ENCODE measurements at places on chromosomes 4 and X.

DNA sequence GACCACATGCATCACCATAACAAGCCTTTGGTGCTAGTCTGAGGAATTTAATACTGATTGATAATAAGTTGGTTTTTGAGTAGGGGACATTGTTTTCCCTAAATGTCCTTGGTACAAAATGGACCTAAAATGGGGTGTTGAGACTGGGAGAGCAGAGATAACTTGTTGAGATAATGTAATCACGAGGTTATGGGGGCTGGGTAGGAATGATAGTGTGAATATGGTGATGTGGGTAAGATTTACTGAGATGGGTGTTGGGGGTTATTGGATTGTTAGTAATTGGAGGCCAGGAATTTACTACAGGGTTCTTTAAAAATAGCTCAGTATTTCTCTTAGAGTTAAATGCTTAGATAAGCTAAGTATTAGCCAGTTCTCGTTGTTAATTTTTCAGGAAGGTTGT is 3.9 kb downstream of the BMP2K start:
- no peak for DNase-seq

GRCh38 chr4:123104310-123105025 is 182.1 kb upstream of the NUDT6 start:
- no peak for DNase-seq

- no peak for DNase-seq
Measured at GRCh38 chr4:84058201-84058600, 440.9 kb downstream of the NKX6-1 start.

- DNase-seq, result no peak
Measured at GRCh38 chr4:53075162-53075785, 213.2 kb downstream of the RASL11B start.

- no peak for DNase-seq
Measured at GRCh38 chr4:58042176-58042575, 932.0 kb upstream of the IGFBP7 start.

DNA sequence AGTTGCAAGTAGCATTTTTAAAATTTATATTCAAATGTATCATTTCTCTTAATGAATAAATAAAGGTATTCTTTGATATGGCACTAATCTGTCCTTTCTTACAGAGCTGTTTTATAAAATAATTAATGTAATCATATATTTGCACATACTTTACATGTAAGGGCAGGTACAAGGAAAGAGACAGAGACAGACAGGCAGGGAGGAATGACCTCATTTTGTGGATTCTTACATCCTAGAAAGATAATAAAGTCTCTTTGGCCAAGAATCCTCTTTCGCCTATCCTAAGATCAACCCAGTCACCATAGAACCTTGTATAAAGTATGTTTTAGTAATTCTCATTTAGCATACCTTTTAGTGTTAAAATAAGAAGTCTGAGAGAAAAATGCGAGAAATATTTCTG is 98.5 kb upstream of the CTSO start:
- no peak for DNase-seq

- DNase-seq, result peak; percentile 56
Measured at GRCh38 chr4:40856840-40857362, 107.1 kb downstream of the NSUN7 start.

- no peak for DNase-seq
Measured at GRCh38 chrX:151722241-151722846, 6.5 kb downstream of the FATE1 start.

- no peak for DNase-seq
Measured at GRCh38 chr4:63814171-63814964, 594.9 kb downstream of the TECRL start.

- no peak for DNase-seq
Measured at GRCh38 chr4:3485886-3486540, 22.9 kb downstream of the DOK7 start.

DNA sequence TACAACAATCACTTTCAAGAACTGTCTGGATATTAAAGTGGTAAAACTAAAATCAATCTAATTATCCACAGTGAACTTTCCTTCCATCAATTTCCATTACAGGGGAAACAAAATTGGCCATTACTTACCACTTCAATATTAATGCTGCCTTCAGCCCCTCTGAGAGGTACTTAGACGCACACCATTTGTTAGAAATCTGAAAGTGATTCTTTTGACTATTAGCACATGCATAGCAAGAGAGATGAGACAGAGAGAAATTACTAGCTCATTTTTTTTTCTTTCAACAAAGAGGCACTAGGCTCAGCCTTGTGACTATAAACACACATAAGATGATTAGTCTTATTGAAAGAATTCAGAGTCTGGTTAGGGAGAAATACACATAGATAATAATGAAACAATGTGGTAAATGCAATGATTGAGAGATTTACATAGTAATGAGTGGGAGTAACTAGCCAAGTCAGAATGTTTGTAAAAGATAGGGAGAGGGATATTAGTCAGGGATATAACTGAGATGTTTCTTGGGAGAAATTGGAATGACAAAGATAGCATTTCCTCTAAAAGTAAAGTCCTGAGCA is 93.3 kb downstream of the YIPF7 start:
- DNase-seq, result no peak

- DNase-seq, result no peak
Measured at GRCh38 chr4:13102092-13102742, 381.9 kb downstream of the RAB28 start.

DNA sequence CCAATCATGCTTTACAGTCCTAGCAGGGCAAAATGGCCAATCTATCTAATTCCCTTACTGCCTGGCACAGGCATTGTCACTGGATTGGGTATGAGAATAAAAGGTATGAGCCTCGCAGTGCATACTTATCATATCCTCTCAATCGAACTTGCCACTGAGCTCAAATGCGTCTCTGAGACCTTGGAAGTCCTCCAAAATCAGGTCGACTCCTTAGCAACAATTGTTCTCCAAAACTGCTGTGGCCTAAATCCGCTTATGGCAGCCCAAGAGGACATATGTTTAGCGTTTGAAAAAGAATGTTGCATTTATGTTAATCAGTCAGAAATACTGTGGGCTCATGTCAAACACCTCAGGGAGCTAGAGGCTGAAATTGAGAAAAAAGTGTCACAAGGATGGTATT is 69.7 kb downstream of the SPIN4 start:
- no peak for DNase-seq

DNA sequence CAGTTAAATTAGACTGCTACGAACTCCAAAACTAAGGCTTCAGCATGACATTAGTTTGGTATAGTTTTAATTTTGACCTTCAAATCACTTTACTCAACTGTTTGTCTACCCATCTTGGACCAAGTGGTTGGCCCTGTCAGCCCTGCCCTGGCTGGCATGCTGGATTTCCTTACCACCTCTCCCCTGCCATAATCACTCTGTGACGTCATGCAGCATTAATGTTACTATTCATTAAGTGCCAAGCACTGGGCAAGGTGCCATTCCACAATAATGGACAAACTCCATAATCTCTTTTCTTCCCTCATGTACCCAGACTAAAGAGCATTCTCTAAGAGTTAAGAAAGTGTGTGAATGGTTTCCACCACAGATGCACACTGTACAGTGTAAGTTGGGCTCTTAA is 277.0 kb upstream of the INTU start:
- DNase-seq, result no peak

DNA sequence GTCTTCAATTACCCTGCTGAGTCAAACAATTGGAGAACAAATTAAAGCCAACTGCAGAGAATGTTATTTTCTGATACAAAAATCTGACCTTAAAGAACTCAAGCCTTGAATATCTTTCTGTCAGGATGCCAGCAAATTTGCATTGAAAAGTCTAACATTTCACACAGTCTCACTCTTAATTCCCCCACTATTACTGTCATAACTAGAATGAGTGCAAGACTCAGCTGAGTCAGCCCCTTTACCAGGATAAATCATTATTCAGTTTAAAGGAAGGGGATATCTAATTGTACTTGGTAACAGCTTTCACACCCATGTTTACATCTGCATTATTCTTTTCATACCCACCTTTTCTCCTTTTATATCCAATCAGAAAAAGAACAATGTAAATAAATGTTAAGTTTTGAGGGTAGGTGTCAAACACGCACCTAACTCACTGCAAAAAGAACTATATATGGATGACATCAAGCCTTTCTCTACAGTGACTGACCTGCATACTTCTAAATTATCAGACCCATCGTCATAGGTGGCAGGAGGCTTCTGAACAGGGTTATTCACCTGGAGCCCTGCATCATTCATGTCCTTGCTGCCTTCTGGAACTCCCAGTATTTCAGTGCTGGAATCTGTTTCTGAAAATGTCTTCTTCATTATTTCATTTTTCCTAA is 117.4 kb downstream of the TMA16 start:
- no peak for DNase-seq

DNA sequence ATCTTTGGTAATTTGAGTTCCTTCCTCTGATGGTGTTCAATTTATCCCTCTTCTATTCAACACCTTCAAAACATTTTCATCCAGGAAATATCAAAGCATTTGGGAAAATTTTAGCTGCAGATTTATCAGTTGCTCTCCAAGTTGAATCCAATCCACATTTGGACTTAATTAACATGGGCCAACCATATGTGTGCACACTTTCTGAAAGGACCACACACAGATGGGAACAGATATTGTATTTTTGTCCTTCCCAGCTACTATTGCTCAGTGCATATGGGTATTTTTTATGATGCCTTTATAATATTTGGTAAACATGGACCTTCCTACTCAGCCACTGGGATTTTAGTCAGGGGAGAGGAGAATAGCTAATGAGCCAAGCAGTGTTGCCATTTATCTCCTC is 65.2 kb downstream of the GLRA2 start:
- DNase-seq, result no peak

- DNase-seq, result no peak
Measured at GRCh38 chr4:88584471-88584900, 7.8 kb upstream of the HERC3 start.

DNA sequence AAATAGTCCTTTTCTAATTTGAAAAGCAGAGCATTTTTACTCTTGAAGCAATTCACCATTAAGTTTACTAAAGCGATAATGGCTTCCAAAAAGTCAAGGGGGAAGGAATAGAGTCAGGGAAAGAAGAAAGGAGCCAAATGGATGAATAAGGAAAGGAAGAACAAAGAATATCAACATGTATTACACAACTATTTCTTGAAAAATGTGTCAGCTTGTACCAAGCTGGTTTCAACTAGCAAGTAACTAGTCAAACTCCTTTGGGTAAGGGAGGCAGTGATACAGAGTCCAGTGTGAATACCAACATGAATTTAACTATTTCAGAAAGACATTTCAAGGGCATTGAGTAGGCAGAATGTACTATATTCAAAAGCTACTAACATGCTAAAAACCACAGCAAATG is 112.1 kb downstream of the ARHGAP6 start:
- DNase-seq, result no peak

GRCh38 chr4:11765849-11766453 is 337.3 kb upstream of the HS3ST1 start:
- DNase-seq, result no peak

GRCh38 chr4:171433674-171434073 is 379.5 kb upstream of the GALNTL6 start:
- no peak for DNase-seq

DNA sequence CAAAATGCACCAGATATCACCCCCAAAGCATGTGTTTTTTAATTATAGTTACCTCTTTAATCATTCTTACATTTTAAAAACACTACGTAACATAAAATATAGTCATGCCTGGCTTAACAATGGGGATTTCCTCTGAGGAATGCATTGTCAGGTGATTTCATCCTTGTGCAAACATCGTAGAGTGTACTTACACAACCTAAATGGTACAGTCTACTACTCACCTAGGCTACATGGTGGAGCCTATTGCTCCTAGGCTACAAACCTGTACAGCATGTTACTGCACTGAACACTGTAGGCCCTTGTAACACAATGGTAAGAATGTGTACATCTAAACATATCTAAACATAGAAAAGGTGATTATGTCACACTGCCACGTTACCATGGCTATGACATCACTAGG is 208.6 kb downstream of the SPOCK3 start:
- no peak for DNase-seq

DNA sequence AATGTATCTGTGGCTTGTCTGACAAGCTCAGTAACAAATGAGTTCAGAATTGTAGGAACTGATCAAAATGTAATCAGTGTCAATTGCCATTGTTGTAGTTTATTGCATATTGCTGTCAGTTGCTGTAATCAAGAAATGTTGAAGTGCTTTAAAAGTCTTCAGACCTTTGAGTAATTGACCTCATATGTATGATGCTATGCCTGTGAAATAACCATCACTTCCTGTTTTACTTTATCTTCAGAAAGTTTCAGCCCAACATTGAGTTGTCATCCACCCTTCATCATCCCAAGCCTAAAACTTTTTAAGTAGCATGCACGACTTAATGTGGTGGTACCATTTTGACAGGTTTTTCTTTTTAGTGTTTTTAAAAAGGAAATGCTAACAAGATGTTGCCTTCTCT is 212.4 kb downstream of the ARHGAP10 start:
- no peak for DNase-seq

DNA sequence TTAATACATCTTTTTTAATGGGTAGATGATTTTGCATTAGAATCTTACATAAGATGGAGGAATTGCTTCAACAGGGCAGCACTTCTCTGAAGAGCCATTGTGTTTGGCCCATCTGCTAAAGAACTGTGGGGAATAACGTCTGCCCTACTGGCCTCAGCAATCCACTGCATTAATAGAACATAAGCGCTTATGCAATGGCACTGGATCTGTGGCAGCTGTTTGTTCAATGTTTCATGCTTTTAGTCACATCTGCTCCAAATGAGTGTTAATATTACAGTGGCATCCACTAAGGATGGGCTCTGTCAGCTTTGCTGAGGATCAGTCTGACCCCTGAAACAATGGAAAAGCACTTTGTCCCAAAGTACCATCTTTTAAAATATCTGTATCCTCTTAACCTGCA is 279.0 kb upstream of the GK2 start:
- no peak for DNase-seq

DNA sequence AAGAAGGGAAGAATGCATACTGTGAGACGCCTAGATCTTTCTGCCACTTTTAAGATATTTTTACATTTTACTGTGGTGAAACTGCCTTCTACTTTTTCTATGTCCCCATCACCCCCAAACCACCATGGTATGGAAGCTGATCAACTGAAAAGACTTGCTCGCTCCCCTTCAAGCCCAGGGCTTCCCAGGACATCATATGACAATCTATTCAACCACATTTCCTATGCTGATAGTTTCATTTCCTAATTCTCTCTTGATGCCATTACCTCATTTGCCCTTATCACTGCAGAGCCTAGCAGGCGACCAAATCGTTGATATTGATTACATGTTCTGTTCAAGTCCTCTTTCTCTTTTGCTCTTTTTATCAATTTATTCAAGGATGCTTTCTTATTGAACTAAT is 40.1 kb upstream of the KLHL34 start:
- no peak for DNase-seq

- peak; percentile 71 for DNase-seq
Measured at GRCh38 chr4:76993787-76994641, 44.5 kb downstream of the SEPTIN11 start.

GRCh38 chr4:128163177-128164117 is 102.3 kb downstream of the LARP1B start:
- DNase-seq, result no peak

GRCh38 chrX:41137589-41137988 is 52.3 kb downstream of the USP9X start:
- DNase-seq, result no peak

GRCh38 chr4:8906991-8907595 is 35.5 kb upstream of the HMX1 start:
- no peak for DNase-seq

GRCh38 chrX:49725923-49726904 is 30.4 kb upstream of the PAGE1 start:
- DNase-seq, result no peak

GRCh38 chrX:16457239-16457638 is 192.7 kb upstream of the S100G start:
- DNase-seq, result no peak
